ENCODE measurements at places on chromosomes 16 and 17. TPM values are rescaled to one million over a fixed set of nuclear protein-coding genes. Genes with fewer than 3 reads are reported as not detected.
A peak's percentile ranks its signal among the peaks of the same experiment; 100 is the strongest.

DNA sequence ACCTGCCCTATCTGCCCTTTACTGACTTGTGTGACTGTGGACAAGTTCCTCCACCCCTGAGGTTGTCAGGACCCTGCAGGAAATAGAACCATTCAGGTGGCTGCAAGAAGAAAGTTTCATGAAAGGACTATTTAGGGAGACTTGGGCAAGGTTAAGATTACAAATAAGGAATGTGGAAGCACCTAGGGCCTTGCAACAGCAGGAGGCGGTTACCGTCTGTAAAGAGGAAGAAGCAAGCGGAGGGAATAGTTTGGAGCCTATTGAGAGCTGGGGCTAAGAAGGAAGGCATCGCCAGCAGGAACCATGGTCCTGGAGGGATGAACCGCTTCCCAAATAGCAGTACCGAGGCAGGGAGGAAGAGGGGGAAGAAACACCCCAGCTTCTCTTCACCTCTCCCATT is 132.4 kb downstream of the PRKCB start:
- no peak overlapping the region for H3K4me3 ChIP-seq
- peaks cover 43% of the 10 kb centered on the region for H3K4me1 ChIP-seq
- no peaks in the 10 kb centered on the region for H3K27me3 ChIP-seq
- H3K27ac ChIP-seq = no peak overlapping the region

- no peak overlapping the region for H3K27ac ChIP-seq
- no peaks in the 10 kb centered on the region for H3K36me3 ChIP-seq
- H3K27me3 ChIP-seq = no peaks in the 10 kb centered on the region
- H3K4me3 ChIP-seq = no peak overlapping the region
Observed at GRCh38 chr16:49980166-49980565, 44.9 kb upstream of the CNEP1R1 start.

- H3K36me3 ChIP-seq = no peaks in the 10 kb centered on the region
- H3K4me3 ChIP-seq = no peak overlapping the region
- no peak for DNase-seq
Observed at GRCh38 chr16:54165174-54165911, 121.2 kb downstream of the IRX3 start.

Gene MPP3
- 0.47 TPM for total RNA-seq

Gene CTRL
- 6.9 TPM for total RNA-seq

Gene SSH2
- 43.6 TPM for total RNA-seq

GRCh38 chr17:65130832-65131231 is 6.3 kb upstream of the RGS9 start:
- no peaks in the 10 kb centered on the region for H3K36me3 ChIP-seq
- DNase-seq = no peak

DNA sequence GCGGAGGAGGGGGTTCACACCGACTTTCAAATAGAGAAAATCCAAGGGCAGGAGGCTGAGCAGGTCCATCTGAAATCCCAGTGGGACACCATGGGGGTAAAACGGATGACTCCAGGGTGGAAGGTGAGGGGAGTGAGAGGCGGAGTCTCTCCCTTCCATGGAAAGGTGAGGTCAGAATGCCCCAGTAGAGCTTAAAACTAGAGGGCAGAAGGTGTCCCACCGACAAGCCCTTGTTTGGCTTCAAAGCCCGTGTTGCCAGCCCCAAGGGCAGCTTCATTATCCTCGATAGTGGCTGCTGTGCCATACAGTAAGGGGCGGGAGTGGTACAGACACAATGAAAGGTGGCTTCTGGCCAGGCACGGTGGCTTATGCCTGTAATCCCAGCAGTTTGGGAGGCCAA is 55.7 kb downstream of the CNGB1 start:
- no peak overlapping the region for H3K27ac ChIP-seq
- H3K27me3 ChIP-seq = peaks cover 3% of the 10 kb centered on the region
- H3K36me3 ChIP-seq = no peaks in the 10 kb centered on the region
- no peaks in the 10 kb centered on the region for H3K4me1 ChIP-seq
- H3K4me3 ChIP-seq = no peak overlapping the region

Gene KCNJ2
- total RNA-seq = not detected

GRCh38 chr16:82260212-82260795 is 90.3 kb upstream of the MPHOSPH6 start:
- no peaks in the 10 kb centered on the region for H3K36me3 ChIP-seq
- H3K27me3 ChIP-seq = peaks cover 7% of the 10 kb centered on the region
- no peak for DNase-seq
- no peak overlapping the region for H3K4me3 ChIP-seq
- no peak overlapping the region for H3K27ac ChIP-seq

Gene KRT32
- total RNA-seq = not detected

DNA sequence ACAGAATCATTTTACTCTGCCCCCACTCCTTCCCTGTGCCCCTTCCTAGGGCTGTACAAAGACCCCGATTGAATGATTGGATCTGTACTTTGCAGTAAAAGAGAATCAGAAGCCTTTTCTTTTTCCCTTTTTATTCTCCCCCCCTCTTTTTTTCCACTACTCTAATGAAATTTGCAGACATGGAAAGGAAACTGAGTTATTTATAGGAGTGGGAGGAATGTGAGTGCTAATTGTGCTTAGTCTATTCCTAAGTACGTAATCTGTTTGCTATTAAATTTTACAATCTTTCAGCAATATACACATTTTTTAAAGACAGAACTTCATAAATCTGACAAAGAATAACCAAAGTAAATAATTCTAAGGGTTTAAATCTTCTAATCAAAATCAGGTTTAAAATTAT is 314.3 kb downstream of the MAP2K6 start:
- H3K27ac ChIP-seq = no peak overlapping the region
- H3K36me3 ChIP-seq = no peaks in the 10 kb centered on the region
- no peak for DNase-seq
- peaks cover 5% of the 10 kb centered on the region for H3K4me1 ChIP-seq

Gene HAS3
- total RNA-seq = 0.73 TPM

GRCh38 chr16:80602894-80603293 is 62.1 kb downstream of the DYNLRB2 start:
- DNase-seq = no peak
- H3K27me3 ChIP-seq = no peaks in the 10 kb centered on the region
- H3K36me3 ChIP-seq = peaks cover 64% of the 10 kb centered on the region

DNA sequence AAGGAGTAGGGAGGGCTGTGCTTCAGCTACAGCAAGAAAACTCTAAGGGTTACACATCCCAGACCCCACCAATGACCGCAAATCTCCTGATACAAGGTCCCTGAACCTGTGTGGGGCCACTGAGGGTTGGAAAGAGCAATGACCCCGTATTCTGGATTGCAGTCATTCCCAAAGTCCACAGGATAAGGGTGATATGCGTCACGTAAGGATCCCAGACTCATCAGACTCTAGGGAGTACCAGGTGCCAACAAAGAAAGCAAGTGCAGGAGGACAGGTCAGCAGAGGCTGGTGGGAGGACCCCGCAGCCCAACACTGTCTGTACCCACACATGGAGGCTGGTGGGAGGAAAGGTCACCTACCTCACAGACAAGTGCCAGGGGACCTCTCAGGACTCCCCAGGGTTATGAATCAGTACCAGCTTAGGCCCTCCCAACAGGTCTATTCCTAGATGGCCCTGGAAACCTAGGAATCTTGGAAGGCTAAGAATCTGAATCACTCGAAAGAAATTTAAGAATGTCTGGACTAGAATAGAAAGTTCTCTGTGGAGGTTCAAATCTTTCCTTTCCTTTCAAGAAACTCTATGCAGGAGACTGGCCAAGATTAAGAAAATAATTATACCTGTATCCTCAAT is 16.2 kb downstream of the PITPNA start:
- H3K4me1 ChIP-seq = peaks cover under 1% of the 10 kb centered on the region
- H3K27me3 ChIP-seq = no peaks in the 10 kb centered on the region
- no peak for DNase-seq
- no peak overlapping the region for H3K27ac ChIP-seq
- no peak overlapping the region for H3K4me3 ChIP-seq

Gene ERCC4
- 15.9 TPM for total RNA-seq

GRCh38 chr17:77543801-77544200 is 403.0 kb downstream of the SEC14L1 start:
- H3K4me1 ChIP-seq = no peaks in the 10 kb centered on the region
- H3K4me3 ChIP-seq = no peak overlapping the region
- no peak overlapping the region for H3K27ac ChIP-seq
- no peaks in the 10 kb centered on the region for H3K36me3 ChIP-seq
- H3K27me3 ChIP-seq = peaks cover 13% of the 10 kb centered on the region

- H3K27ac ChIP-seq = no peak overlapping the region
- H3K4me3 ChIP-seq = no peak overlapping the region
- no peaks in the 10 kb centered on the region for H3K36me3 ChIP-seq
Observed at GRCh38 chr17:8392674-8393469, 4.8 kb downstream of the RNF222 start.

Gene ASPA
- total RNA-seq = not detected

DNA sequence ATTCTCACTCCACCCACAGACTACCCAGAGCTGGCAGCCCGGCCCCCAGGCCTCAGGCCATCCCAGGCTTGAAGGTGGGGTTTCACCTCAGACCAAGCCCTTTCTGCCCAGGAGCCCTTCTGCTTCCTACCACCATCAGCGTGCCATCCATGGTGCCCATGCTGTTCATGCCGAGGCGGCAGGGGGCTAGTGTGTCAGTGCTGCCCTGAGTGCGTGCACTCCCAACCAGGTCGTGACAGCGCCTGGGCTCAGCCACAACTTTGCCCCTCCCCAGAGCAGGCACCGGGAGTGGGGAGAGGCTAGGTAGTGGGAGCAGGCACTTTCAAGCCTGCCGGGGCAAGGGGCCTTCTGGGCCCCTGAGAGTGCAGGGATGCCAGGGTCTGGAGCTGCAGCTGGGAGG is 8.5 kb downstream of the B3GNT9 start:
- H3K27me3 ChIP-seq = no peaks in the 10 kb centered on the region
- DNase-seq = no peak
- H3K27ac ChIP-seq = no peak overlapping the region
- H3K4me3 ChIP-seq = no peak overlapping the region

Gene RHBDF2
- total RNA-seq = 53.7 TPM

GRCh38 chr17:50866950-50867362 is 802 bp upstream of the TOB1 start:
- DNase-seq = peak; percentile 55
- H3K27ac ChIP-seq = peak overlapping the region; percentile 99
- H3K36me3 ChIP-seq = peaks cover 20% of the 10 kb centered on the region
- peak overlapping the region; percentile 91 for H3K4me3 ChIP-seq
- H3K4me1 ChIP-seq = peaks cover 61% of the 10 kb centered on the region

DNA sequence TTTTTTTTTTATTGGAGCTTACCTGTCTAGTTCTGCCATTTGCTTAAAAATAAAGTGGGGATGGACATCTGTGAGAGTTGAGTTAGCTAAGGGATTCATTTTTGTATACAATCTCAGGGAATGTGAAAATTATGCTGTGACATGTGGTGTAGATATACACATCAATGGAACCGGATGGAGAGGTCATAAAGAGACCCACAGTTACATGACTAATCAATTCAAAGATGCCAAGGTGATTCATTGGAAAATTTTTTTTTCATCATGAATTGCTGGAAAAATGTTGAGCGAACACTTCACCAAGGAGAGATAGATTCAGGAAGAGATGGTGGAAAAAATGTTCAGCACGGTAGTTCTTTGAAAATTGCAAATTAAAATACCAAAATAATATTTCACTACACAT is 605.4 kb upstream of the KIF2B start:
- H3K36me3 ChIP-seq = no peaks in the 10 kb centered on the region
- no peak for DNase-seq
- H3K4me1 ChIP-seq = no peaks in the 10 kb centered on the region
- H3K27me3 ChIP-seq = no peaks in the 10 kb centered on the region
- H3K4me3 ChIP-seq = no peak overlapping the region
- H3K27ac ChIP-seq = no peak overlapping the region

Gene TBC1D3I
- total RNA-seq = 0.36 TPM

Gene CDH16
- total RNA-seq = not detected

- no peaks in the 10 kb centered on the region for H3K27me3 ChIP-seq
- H3K4me1 ChIP-seq = no peaks in the 10 kb centered on the region
- no peak within 1 kb of the TSS for H3K27ac ChIP-seq
Observed at GRCh38 chr17:19716108-19717030, at the start of gene SLC47A2. Gene SLC47A2, minus strand, starts transcription at chr17:19716584. Its CDS starts 29 bp downstream, at chr17:19716555.

DNA sequence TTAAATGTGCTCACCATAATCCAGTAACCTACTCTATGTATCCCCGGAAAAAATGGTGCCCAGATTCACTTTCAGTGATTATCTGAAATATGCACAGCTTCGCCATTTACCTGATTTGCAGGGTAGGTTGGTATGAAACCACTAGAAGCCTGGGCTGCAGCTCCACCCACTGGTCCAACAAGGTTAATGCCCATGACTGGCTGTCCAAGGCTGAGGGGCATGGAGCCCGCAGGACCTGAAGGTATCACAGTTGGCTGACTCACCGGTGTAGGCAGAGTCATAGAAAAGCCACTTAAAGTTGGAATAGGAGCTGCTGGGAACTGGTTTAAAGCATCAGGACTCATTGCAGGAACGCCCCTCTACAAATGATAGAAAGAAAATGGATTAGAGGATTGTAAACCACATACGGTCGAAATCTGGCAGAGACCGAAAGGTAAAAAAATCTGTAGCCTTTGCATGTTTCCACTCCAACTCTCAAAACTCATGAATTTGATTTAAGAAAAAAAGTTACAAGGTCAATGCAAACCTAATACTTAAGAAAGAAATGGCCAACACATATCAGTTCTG is 38.6 kb downstream of the SYNRG start:
- no peak overlapping the region for H3K27ac ChIP-seq
- H3K4me1 ChIP-seq = no peaks in the 10 kb centered on the region
- no peak overlapping the region for H3K4me3 ChIP-seq
- H3K27me3 ChIP-seq = no peaks in the 10 kb centered on the region

- no peaks in the 10 kb centered on the region for H3K27me3 ChIP-seq
- H3K4me3 ChIP-seq = no peak overlapping the region
- no peaks in the 10 kb centered on the region for H3K4me1 ChIP-seq
Observed at GRCh38 chr17:29102741-29103181, 59.8 kb downstream of the PIPOX start.

- peaks cover 24% of the 10 kb centered on the region for H3K4me1 ChIP-seq
- peak overlapping the region; percentile 38 for H3K27ac ChIP-seq
- peaks cover 6% of the 10 kb centered on the region for H3K27me3 ChIP-seq
- H3K36me3 ChIP-seq = peaks cover 4% of the 10 kb centered on the region
- H3K4me3 ChIP-seq = peak overlapping the region; percentile 22
- no peak for DNase-seq
Observed at GRCh38 chr17:74520016-74520434, 11.2 kb downstream of the CD300LB start.

Gene GINS2
- 87.2 TPM for total RNA-seq

- peaks cover 6% of the 10 kb centered on the region for H3K27me3 ChIP-seq
- H3K4me3 ChIP-seq = no peak overlapping the region
- DNase-seq = no peak
- H3K27ac ChIP-seq = no peak overlapping the region
Observed at GRCh38 chr16:86320237-86320595, 190.1 kb upstream of the FOXF1 start.

Measured in activated T-helper 1 cell treated with anti-CD3 and anti-CD28 coated beads, Interleukin-12 subunit alpha, Interleukin-12 subunit beta, Interleukin-2, Interleukin-4 antibody, amounts not matched to agents 30 ng/mL and 10 ng/mL and 1 ng/mL, durations not matched to agents 14 hours and 24 hours and 36 hours (primary cell).